ENCODE measurements at places on chromosomes 6 and 20. TPM values are rescaled to one million over a fixed set of nuclear protein-coding genes. Genes with fewer than 3 reads are reported as not detected.

- no peaks in the 10 kb centered on the region for H3K4me1 ChIP-seq
- no peak overlapping the region for H3K4me3 ChIP-seq
- no peak overlapping the region for H3K27ac ChIP-seq
- H3K36me3 ChIP-seq: no peaks in the 10 kb centered on the region
Measured at GRCh38 chr6:22717915-22718314, 148.5 kb downstream of the HDGFL1 start.

DNA sequence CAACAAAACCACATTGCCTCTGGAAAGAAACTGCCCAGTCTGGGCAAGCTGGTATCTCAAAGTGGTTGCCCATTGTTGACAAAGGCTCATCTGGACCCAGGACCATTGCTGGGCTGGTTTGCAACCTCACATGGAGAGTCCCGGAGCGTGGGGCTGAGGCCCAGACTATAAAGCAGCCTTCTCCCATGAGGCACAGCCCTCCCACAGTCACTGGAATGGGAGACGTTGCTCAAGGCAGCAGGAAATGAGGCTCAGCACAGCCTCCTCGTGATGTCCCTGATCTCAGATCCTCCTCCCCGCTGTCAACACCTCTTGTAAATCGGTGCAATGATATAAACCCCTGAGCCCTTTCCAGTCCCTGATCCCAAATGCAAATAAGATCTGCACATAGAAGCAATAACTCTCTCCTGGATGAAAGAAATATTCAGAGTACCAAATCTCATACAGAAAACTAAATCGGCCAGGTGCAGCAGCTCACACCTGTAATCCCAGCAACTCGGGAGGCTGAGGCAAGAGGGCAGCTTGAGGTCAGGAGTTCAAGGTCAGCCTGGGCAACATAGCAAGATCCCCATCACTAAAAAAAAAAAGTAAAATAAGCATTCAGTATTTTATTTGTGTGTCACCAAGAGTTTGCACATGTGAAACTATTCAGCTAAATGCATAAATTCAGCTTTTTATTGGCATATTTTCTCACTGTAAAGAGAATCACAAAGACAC lies 103.0 kb upstream of the RREB1 start:
- no peak overlapping the region for H3K4me3 ChIP-seq
- no peaks in the 10 kb centered on the region for H3K4me1 ChIP-seq
- DNase-seq: peak; percentile 87

DNA sequence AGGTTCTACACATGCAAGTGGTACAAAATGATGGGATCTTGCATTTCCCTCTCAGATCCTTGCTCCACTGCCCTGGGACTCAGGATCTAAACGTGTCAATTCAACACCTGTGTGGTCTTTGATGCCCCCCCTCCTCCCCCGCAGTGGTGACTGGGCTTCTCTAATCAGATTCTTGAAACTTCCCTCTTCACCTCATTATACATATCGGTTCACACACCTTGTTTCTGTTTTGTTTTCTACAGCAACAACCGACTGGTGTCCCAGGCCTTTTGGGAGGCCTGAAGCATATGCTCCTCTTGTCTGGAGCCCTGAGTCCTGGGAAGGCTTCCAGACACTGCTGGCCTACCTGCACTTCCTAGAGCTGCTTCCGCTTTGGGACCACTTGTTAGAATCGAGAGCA lies 20.0 kb downstream of the SAMD3 start:
- no peak for DNase-seq
- no peak overlapping the region for H3K27ac ChIP-seq
- H3K27me3 ChIP-seq: no peaks in the 10 kb centered on the region

DNA sequence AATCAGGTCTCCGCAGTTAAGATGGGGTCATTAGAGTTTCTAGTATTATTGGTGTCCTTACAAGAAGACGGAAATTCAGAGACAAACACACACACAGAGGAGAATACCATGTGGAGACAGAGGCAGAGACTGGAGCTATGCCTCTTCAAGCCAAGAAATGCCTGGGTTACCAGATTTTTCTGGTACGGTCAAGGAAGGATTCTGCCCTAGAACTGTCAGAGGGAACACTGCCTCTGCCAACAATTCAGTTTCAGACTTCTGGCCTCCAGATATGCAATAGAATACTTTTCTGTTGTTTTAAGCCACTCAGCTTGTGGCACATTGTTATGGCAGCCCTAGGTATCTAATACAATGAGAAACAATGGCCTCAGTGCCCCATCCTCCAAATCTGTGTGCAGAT lies 18.9 kb downstream of the TRMT6 start:
- no peak for DNase-seq
- H3K4me3 ChIP-seq: no peak overlapping the region
- no peaks in the 10 kb centered on the region for H3K27me3 ChIP-seq
- H3K36me3 ChIP-seq: no peaks in the 10 kb centered on the region
- H3K27ac ChIP-seq: no peak overlapping the region

DNA sequence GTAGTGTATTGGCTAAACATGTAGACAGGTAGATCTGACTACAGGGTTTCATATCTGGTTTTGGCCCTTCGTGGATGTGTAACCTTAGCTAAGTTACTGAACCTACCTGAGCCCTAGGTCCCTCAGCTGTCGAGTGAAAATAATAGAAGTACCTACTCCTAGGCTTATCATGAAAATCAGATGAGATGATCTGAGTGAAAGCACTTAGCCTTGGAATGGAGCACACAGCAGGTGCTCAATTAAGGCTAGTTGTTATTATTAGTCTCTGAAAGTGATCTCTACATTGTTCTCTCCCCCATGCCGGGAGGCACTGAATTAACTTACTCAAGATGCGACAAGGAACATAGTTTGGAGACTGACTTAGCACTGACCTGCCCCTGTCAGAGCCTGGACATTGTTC lies 174.7 kb upstream of the ZNF217 start:
- no peak overlapping the region for H3K27ac ChIP-seq
- no peaks in the 10 kb centered on the region for H3K4me1 ChIP-seq
- no peak for DNase-seq
- no peaks in the 10 kb centered on the region for H3K27me3 ChIP-seq
- H3K4me3 ChIP-seq: no peak overlapping the region

DNA sequence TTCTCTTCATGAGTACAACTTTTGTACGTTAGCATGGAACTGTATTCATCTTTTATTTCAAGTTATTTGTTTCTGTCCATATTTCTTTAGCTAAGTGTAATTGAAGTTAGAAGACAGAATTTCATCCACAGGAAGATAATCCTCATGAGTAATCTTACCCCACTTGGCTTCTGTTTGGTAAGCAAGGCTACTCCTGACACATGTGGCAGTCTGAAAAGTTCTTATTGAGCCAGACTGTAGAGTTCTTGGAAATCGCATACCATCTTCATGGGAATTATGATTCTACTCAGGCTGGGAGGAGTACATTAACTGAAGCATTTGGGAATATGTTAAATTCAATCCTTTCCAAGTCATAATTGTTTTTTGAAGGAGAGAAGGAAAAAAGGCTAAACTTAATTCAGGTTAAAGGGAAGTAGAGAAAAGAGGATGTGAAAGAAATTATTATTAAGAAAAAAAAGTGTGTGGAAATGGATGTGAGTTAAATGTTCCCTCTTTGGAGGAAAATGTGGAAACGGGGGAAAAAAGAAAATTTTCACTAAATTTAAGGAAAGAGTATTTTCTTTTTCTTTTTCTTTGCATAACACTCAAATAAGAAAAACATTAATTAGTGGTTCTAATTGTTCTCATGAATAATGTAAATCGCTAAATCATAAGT lies 41.5 kb upstream of the TENT5A start:
- no peaks in the 10 kb centered on the region for H3K36me3 ChIP-seq
- H3K27me3 ChIP-seq: no peaks in the 10 kb centered on the region
- H3K27ac ChIP-seq: no peak overlapping the region
- H3K4me3 ChIP-seq: no peak overlapping the region
- peak; percentile 52 for DNase-seq
- no peaks in the 10 kb centered on the region for H3K4me1 ChIP-seq

- no peak overlapping the region for H3K4me3 ChIP-seq
- peak; percentile 11 for DNase-seq
- H3K27ac ChIP-seq: peak overlapping the region; percentile 45
- H3K4me1 ChIP-seq: peaks cover 4% of the 10 kb centered on the region
Measured at GRCh38 chr6:169738204-169738975, 13.0 kb downstream of the DYNLT2 start.

- H3K4me1 ChIP-seq: no peaks in the 10 kb centered on the region
- DNase-seq: peak; percentile 8
- H3K36me3 ChIP-seq: no peaks in the 10 kb centered on the region
- no peak overlapping the region for H3K4me3 ChIP-seq
Measured at GRCh38 chr6:33896391-33897188, 92.8 kb upstream of the MLN start.

DNA sequence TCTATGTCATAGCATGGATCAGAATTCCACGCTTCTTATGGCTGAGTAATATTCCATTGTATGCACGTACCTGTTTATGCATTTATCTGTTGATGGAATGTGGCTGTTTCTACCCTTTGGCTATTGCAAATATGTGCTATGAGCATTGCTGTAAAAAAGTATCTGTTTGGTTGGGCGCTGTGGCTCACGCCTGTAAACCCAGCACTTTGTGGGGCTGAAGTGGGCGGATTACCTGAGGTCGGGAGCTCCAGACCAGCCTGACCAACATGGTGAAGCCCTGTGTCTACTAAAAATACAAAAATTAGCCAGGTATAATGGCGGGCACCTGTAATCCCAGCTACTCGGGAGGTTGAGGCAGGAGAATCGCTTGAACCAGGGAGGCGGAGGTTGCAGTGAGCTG lies 182.4 kb downstream of the BCAS1 start:
- no peak for DNase-seq
- no peaks in the 10 kb centered on the region for H3K4me1 ChIP-seq
- H3K4me3 ChIP-seq: no peak overlapping the region
- no peaks in the 10 kb centered on the region for H3K27me3 ChIP-seq
- no peak overlapping the region for H3K27ac ChIP-seq
- no peaks in the 10 kb centered on the region for H3K36me3 ChIP-seq

GRCh38 chr20:4490045-4490444 lies 231.7 kb upstream of the PRND start:
- no peak overlapping the region for H3K27ac ChIP-seq
- H3K4me3 ChIP-seq: no peak overlapping the region
- H3K27me3 ChIP-seq: no peaks in the 10 kb centered on the region

- no peak overlapping the region for H3K4me3 ChIP-seq
- H3K27ac ChIP-seq: no peak overlapping the region
- no peaks in the 10 kb centered on the region for H3K27me3 ChIP-seq
- no peaks in the 10 kb centered on the region for H3K36me3 ChIP-seq
- H3K4me1 ChIP-seq: peaks cover 8% of the 10 kb centered on the region
Measured at GRCh38 chr20:60058879-60059278, 100.7 kb downstream of the CDH26 start.

GRCh38 chr20:45119556-45120266 lies 4.6 kb downstream of the WFDC12 start:
- no peaks in the 10 kb centered on the region for H3K36me3 ChIP-seq
- H3K27ac ChIP-seq: no peak overlapping the region
- no peak for DNase-seq
- no peaks in the 10 kb centered on the region for H3K4me1 ChIP-seq

GRCh38 chr6:169675011-169675410 lies 26.8 kb downstream of the WDR27 start:
- H3K27ac ChIP-seq: no peak overlapping the region
- peaks cover 8% of the 10 kb centered on the region for H3K36me3 ChIP-seq
- no peaks in the 10 kb centered on the region for H3K27me3 ChIP-seq
- no peaks in the 10 kb centered on the region for H3K4me1 ChIP-seq
- no peak for DNase-seq

DNA sequence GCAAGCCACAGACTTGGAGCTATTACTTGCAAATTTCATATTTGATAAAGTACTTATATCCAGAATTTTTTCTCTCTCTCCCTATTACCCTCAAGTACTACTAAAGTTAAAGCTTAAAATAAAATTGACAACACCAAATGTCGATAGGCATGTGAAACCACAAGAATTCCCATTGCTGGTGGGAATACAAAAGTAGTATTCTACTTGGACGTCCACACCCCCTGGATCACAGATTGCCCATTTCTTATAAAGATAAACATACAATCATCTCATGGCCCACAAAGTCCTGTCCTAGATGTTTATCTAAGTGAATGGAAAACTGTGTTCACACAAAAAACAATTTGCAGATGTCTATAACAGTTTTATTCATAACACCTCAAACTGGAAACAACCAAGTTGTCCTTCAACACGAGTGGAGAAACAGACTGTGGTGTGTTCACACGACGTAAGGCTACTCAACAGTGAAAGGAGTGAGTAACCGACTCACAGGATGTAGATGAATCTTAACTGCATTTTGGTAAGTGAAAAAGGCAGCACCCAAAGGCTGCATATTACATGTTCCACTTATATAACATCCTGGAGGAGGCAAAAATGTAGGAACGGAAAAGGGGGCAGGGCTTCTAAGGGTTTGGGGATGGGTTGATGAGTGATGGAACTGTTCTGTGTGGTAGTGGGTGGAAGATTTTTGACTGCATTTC lies 297.4 kb downstream of the THBS2 start:
- DNase-seq: no peak
- H3K36me3 ChIP-seq: no peaks in the 10 kb centered on the region
- no peak overlapping the region for H3K4me3 ChIP-seq

DNA sequence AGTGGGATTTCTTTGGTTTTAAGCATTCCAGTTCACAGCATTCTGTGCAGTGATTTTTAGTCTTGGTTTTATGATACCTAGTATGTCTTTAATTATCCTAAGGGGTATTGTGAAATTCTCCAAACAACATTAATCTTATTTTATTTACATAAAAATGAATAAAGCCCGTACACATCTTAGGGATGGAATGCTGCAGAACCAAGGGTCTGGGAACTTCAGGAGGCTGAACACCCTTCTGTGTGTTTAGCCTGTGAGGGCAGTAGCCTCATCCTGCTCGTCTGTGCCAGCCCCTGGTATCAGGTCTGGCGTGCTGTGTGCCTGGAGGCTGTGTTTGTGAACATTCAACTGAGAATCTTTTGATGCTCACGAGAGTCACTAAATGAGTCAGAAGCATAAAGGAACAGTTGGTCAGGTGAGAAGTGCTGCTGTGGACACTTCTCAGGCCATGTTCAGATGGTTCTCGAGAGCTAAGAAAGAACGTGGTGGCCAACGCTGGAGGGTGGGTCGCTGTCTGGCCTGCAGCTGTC lies 25.2 kb upstream of the C20orf204 start:
- H3K4me1 ChIP-seq: no peaks in the 10 kb centered on the region
- peaks cover 33% of the 10 kb centered on the region for H3K36me3 ChIP-seq
- H3K4me3 ChIP-seq: no peak overlapping the region

DNA sequence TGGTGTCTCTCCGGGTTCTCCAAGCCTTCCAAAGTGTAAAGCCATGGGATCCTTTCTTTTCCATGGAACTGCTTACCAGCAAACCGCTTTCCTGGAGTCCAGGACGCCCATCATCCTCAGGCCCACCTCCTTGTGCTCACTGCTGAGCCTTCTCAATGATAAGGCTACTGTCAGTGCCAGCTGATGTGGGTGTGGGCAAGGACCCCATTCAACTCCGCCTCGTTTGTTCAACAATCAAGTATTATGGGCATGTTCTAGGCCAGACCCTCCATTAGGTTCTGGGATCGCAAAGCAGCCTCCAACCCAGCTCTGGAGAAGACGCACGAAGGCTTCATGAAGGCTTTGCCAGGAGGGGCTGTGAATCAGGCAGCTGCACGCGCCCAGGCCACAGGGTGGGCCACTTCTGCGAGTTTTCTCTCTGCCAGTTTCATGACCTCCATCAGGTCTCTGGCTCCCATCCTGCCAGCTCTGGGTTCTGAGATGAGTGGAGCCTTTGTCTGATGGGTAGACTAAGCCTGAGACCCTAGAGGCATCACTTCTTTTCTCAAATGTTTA lies 177.1 kb downstream of the MRPL14 start:
- no peaks in the 10 kb centered on the region for H3K27me3 ChIP-seq
- H3K36me3 ChIP-seq: no peaks in the 10 kb centered on the region
- no peak for DNase-seq
- H3K4me1 ChIP-seq: peaks cover 28% of the 10 kb centered on the region

Gene FBXO30
- total RNA-seq: 5.9 TPM

Gene NT5E
- 0.80 TPM for total RNA-seq

Gene FAXC
- 0.14 TPM for total RNA-seq

Gene E2F1
- 21.2 TPM for total RNA-seq

Gene STK4
- 16.0 TPM for total RNA-seq

Gene HLA-DQB2
- total RNA-seq: not detected

Gene RNF39
- total RNA-seq: not detected
